NK-92 treated with Interleukin-12 subunit alpha and Interleukin-12 subunit beta, amount 100 ng/mL, for 24 hours (cell line): ENCODE measurements at places on chromosomes 4 and X.
A peak's percentile ranks its signal among the peaks of the same experiment; 100 is the strongest.

GRCh38 chr4:19346636-19347035 lies 905.1 kb upstream of the SLIT2 start:
- DNase-seq: no peak

GRCh38 chr4:59135248-59135985 lies 2025.2 kb upstream of the IGFBP7 start:
- no peak for DNase-seq

GRCh38 chr4:52939739-52940138 lies 77.6 kb downstream of the RASL11B start:
- DNase-seq: no peak

DNA sequence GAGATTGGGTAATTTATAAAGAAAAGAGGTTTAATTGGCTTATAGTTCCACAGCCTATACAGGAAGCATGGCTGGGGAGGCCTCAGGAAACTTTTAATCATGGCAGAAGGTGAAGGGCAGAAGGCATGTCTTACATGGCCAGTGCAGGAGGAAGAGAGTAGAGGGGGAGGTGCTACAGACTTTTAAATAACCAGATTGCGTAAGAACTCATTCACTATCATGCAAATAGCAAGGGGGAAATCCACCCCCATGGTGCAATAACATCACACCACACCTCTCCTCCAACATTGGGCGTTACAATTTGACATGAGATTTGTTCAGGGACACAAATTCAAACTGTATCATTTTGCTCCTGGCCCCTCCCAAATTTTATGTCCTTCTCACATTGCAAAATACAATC lies 353.8 kb upstream of the PABPC5 start:
- no peak for DNase-seq

- DNase-seq: no peak
These were observed 193.6 kb upstream of the BANK1 start for GRCh38 chr4:101596781-101597552.

- no peak for DNase-seq
These were observed 100.7 kb upstream of the MAMLD1 start for GRCh38 chrX:150262456-150262855.

DNA sequence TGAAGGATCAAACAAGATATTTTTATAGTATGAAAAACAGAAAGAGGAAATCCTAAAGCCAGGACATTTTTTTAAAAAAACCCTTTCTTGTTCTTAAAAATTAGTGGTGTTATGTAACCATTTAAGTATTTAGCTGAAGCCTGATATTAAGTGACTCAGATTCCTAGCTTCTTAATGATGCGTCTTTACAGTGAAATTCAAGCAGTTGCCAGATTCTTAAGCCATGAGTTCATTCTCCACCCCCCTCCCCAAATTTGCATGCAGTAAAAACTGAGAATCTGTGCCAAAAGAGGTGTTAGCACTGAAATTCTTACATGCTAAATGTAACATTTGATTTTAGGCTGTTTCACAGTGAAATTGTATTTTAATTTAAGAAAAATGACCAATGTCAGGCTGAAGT lies 180.8 kb downstream of the RAPGEF2 start:
- DNase-seq: no peak

GRCh38 chr4:2288051-2288541 lies 26.2 kb upstream of the MXD4 start:
- no peak for DNase-seq

DNA sequence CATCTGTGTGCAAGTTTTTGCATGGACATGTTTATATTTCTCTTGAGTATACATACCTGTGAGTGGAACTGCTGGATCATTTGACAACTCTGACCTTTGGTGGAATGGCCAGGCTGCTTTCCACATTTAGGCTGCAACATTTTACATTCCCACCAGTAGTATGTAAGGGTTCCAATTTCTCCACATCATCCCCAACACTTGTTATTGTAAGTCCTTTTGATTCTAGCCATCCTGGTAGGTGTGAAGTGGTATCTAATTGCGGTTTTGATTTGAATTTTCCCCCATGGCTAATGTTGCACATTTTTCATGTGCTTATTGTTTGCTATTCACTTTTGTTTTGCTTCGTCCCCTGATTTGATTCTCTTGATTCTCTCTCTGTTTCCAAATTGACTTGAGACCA lies 16.4 kb downstream of the DLG3 start:
- DNase-seq: no peak

GRCh38 chr4:150447356-150447755 lies 134.6 kb upstream of the MAB21L2 start:
- no peak for DNase-seq

DNA sequence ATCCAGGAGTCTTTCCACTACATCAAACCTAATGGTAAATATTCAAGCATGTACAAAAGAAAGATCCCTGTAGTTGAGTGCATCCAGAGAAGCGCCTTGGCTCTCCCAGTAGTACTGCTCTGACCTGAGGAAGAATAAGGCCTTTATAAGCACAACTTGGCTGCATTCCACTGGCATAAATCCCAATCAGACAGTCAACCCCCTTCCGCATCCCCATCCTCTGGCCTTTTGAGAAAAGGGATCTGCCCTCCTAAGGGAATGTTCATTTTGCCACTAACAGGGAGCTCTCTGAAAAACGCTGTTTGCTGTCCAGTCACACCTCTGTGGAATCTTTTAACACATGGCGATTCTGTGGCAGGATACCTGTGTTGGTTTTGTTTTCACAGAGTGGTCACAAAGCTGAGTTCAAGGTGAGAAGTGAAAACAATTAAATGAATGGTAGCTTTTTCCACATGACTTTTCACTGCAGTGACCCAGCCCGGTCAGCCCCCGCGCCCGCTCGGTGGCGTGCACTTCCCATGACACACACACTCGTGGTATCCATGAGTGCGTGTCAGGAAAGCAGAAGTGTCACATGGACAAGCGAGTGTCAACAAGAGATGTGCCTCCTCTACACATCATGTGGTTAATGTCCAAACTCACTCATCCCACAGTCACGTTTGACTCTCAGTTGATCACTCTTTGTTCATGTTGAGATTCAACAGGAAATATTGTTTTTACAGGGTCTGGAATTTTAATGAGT lies 112.2 kb upstream of the ENPP6 start:
- DNase-seq: peak; percentile 15

GRCh38 chrX:102712216-102712966 lies at the start of gene GPRASP2:
Gene GPRASP2 (plus strand): TSS chrX:102712448. CDS start chrX:102714870, 2,422 bp downstream.
- DNase-seq: no peak

DNA sequence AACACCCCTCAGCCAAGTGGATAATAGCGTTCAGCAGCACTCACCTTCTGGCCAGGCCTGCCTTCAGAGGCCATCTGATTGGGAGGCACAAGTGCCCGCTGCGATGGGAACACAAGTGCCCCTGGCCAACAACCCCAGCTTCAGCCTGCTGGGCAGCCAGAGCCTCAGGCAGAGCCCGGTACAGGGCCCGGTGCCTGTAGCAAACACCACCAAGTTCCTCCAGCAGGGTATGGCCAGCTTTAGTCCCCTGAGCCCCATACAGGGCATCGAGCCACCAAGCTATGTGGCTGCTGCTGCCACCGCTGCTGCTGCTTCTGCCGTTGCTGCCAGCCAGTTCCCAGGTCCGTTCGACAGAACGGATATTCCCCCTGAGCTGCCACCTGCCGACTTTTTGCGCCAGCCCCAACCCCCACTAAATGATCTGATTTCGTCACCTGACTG lies 55.9 kb upstream of the MTM1 start:
- no peak for DNase-seq

DNA sequence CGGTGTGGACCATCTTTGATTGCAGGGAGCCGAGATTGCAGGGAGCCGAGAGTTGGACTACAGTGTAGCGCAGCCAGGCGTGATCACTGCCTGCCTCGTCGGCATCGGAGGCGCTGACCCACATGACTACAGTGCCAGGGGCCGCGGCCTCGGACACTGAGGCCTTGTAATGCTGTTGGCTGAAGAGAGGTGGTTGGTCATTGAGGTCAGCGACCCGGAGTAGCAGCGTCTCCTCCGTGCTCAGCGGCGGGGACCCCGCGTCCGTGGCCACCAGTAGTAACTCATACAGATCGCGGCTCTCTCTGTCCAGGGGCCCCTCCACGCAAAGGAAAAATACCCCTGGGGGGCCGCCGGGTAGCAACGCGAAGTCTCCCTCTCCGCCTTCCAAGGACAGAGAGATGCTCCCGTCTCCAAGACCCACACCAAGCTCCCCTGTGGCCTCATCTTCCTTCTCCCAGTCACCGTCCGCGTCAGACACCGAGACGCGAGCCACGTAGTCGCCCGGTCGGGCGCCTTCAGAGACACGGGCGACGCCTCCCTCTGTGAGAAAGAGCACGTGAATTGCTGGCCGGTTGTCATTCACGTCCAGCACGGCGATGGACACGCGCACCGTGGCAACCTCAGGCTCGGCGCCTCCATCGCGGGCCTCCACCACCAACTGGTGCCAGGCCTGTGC lies 1.9 kb downstream of the DCHS2 start:
- no peak for DNase-seq

- DNase-seq: no peak
These were observed 150.1 kb downstream of the DIPK2B start for GRCh38 chrX:45050558-45050957.

- DNase-seq: no peak
These were observed 111.2 kb upstream of the TBC1D9 start for GRCh38 chr4:140867356-140867755.

DNA sequence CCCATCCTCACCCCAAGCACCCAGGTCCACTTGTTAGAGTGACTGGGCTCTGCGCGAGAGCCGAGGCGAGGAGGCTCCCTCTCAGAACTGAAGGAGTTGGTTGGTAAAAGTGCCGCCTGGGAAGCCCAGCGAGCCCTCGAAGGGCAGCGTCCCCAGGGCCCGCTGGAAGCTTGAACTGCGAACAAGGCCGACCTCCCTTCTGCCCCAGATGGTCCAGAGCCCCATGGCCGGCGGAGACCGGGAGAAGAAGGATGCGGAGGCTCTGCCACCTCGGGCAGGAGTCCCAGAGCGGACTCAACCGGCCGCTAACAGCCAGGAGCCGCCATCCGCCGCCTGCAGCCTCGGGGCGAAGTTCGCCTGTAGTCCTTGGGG lies 116.3 kb upstream of the TEX13C start:
- no peak for DNase-seq

- no peak for DNase-seq
These were observed 117.2 kb downstream of the GASK1B start for GRCh38 chr4:158055668-158056067.
